ENCODE measurements at places on chromosomes 2 and 18.

GRCh38 chr2:192119536-192119935 lies 75.2 kb downstream of the TMEFF2 start:
- no peak for DNase-seq

- DNase-seq: no peak
These were observed 123.2 kb upstream of the LRP1B start for GRCh38 chr2:142254031-142254430.

DNA sequence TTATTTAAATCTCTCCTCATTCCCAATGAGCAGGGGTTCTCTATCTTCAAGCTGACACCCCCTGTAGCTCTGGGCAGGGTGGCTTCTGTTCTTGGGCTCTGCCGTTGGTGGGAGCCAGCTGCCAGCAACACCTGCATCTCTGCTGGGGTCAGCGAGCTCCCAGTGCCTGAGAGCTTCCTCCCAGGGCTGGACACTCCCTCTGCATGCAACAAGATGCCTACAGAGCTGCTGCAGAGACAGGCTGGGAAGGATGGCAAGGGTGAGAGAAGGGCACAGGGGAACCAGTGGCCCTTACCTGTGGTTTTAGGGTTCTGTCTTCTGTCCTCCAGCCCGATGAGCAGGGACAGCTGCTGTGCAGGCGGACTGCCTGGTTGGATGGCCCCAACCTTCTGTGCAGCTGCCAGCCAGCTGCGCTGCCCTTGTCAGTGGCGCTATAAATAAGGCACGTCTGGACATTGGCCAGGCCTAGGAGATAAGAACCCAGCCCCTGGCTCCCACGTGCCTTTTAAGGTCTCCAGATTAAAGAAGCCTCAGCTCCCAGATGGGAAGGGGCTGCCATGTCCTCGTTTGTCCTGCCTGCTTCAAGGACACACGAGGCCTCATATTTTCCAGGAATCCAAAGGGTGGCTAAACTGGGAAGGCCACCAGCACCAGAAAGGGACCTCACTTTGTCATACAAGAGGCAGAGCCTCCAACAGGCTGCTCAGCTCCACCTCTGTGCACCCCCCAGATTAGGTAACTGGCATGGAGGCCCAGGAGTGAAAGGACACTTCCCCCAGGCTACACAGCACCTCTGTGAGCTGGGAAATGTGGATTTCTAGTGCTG lies 39.5 kb upstream of the FHL2 start:
- DNase-seq: no peak

GRCh38 chr18:51516478-51517038 lies 319.1 kb upstream of the MEX3C start:
- no peak for DNase-seq

GRCh38 chr2:8248623-8248957 lies 433.3 kb upstream of the ID2 start:
- no peak for DNase-seq

GRCh38 chr2:176085861-176086771 lies 2.4 kb upstream of the EVX2 start:
- DNase-seq: no peak

DNA sequence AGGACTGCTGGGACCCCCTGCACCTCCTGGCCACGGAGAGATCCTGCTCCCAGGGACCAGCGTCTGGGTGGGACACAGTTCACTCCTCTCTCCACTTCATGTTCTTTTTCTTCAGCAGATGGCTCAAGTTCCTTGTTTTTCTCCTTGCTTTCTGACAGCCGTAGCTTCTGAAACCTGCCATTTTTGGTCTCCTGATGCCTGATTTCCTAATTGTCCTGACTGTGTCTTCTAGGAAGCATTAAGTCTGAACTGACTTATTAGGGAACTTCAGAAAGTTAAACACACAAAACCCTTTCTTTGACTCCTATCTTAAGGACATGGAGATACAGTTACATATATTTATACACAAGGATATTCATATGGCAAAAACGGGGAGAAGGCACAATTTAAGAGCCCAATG lies 22.7 kb downstream of the CNNM4 start:
- DNase-seq: no peak

Measured in activated gamma-delta T cell treated with Interleukin-2 at 50 U/mL for 16 hours (primary cell).